ENCODE measurements at places on chromosomes 3 and 15.

GRCh38 chr3:105845488-105845887 is 23.3 kb downstream of the CBLB start:
- no peak for DNase-seq

DNA sequence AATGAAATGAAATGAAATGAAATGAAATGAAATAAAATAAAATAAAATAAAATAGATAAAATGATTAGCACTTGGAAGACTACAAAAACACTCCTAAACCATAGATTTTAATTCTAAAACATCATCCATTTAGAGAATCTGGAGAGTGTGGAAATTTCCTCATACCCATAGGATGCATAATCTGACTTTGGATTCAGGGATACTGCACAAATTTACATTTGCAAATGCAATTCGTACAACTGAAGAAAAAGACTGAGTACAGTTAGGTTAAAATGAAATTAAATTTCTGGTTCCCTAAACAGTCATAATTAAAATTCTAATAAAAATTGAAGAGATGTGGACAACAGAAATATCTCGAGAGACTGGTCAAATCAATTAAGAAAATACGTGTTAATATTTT is 122.9 kb downstream of the TMCC1 start:
- DNase-seq, result no peak

DNA sequence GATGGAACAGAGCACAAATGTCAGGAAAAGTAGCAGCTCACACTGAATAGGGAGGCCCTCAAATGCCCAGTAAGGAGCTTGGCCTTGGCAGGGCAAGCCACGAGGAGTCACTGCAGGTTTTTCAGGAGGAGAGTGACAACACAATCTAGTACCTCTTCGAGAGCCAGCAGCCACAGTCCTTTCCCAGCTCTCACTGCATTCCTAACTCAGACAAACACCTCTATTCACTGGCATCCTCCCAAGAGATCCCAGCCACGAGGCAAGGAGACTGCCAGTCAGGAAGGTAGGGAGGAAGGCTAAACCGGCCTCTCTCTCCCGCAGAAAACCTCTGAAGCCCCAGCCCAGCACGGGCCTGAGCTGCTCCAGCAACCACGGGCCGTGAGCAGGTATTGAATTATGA is 146.0 kb upstream of the SMAD3 start:
- no peak for DNase-seq

- no peak for DNase-seq
These were observed 203.4 kb downstream of the MEIS2 start for GRCh38 chr15:36896949-36897348.

GRCh38 chr15:31371520-31372240 is 45.0 kb downstream of the KLF13 start:
- DNase-seq, result no peak

DNA sequence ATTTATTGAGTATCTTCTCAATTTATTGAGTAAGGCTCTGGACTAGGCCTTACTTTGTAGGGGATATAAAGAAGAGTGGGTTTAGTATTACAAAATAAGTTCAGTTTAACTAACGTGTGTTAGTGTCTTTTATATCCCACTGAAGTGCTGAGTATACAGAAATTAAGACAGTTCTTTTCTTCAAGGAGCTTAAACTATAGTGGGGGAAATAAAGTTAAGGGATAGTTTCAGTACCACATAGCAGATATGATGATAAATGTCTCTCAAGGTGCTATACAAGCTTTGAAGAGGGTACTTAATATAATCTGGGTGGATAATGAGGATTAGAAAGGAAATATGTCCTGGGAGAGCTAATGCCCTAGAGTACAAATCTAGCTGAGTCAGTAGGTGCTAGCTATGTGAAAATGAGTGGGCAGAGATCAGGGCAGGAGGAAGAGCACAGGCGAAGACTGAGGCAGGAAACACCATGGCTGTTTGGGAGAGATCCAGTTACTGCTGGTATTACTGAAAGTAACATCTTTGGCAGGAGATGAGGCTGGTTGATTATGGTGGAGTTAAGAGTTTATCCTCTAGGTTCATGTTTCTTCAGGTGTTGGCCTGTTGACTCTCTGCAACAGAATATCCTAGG is 46.0 kb downstream of the TEX9 start:
- DNase-seq, result no peak

GRCh38 chr3:130014526-130014925 is 40.0 kb downstream of the TRH start:
- DNase-seq, result no peak

DNA sequence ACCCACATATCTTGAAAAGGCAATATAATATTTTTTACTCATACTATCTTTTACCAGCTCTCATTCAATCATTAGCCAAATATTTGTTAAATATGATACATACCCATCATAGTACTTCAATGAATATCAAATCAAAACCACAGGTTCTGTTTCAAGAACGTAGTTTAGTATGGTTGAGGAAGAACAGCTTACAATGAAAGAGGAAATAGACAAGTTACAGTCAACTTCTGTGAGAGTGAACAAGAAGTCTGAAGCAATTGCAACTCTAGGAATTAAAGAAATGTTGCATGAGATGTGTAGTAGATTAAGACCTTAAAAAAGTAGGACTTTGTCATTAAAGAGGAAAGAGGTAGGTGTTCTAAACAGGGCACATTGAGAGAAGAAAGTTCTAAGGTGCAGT is 9.3 kb downstream of the BCHE start:
- no peak for DNase-seq

- no peak for DNase-seq
These were observed 7.4 kb downstream of the EPHA3 start for GRCh38 chr3:89114841-89115223.

DNA sequence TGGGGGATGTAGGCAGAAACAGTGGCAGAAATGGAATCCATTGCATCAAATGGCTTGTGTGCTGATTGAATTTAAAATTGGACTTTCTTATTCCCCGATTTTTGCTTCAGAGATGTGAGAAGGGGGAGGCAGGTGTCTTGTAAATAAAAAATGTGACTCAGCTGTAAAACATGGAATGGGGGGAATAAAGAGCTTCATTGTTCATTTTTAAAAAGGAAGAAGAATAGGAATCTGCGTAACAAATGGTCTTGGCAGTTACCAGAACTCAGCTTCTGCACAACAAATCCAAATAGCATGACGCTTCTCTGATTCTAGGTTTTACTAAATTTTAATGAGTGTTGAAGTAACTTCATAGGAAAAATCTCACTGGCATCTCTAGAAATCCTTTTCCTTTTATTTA is 323.9 kb upstream of the GBE1 start:
- no peak for DNase-seq

- DNase-seq, result no peak
These were observed 95.0 kb upstream of the ALDH1A3 start for GRCh38 chr15:100784493-100785180.

GRCh38 chr3:71317749-71318457 is 265.6 kb downstream of the FOXP1 start:
- no peak for DNase-seq

DNA sequence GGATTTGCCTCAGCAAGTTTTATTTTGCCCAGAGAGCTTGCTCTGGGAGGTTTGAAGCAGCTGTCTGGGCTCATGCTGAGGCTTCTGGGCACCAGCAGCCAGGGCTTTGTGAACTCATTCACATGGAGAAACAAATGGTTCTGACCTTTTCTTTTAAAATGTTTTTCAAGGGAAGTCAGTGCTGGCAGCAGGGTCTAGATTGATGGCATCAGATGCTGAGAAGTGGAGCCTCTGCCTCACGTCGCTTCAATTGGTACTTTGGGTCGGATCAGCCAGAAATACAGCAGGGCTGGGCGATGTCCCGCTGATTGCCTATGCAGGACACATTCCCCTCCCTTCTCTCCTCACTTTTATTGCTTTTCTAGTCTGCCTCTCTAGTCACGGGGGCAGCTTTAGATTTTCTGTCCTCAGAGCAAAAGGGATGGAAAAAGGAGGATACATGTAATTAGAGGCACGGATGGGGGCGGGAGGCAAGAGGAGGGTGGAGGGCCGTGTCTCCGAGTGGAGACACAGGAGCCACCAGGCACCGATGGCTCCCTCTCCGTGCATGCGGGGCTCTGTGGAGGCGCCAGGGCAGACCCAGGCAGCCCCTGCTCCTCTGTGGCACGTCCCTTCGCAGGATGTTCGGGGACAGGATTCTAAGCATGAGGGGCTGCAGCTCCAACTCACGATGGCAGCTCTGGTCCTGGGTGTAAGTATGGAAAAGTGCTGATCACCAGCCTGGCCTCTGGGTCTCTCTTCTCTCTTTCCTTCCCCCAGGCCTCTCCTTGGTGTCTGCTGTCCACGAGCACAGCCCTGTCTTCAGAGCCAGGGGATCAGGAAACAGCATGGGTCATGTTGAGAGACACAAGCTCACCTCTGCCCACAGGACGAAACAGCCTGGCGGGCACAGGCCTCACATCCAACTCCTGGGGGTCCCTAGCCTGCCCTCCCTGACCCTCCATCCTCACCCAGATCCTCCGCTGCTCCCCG is 116.1 kb downstream of the FAM43A start:
- no peak for DNase-seq

DNA sequence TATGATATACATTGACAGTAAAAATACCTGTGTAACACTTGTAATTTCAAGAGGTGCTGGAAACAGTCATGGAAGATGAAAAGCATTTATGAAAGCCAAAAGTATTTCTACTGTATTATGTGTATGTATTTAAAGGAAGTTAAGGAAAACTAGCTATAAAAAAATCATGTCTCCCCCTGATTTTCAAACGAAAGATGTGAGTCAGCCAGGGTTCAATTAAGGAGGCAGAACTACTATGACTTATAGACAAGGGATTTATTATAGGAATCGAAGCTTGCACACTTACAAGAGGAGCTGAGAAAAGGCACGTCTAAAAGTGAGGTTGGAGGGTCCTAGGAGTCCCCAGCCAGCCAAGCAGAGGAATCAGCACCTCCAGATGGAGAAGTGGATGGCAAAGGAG is 119.4 kb downstream of the SUCLG2 start:
- no peak for DNase-seq

Data from kidney epithelial cell (primary cell).